Activated T-helper 17 cell treated with anti-CD3 and anti-CD28 coated beads, Interleukin-2, amount 50 U/mL, for 72 hours (primary cell): ENCODE measurements at places on chromosomes 2 and 18.
A peak's percentile ranks its signal among the peaks of the same experiment; 100 is the strongest.

DNA sequence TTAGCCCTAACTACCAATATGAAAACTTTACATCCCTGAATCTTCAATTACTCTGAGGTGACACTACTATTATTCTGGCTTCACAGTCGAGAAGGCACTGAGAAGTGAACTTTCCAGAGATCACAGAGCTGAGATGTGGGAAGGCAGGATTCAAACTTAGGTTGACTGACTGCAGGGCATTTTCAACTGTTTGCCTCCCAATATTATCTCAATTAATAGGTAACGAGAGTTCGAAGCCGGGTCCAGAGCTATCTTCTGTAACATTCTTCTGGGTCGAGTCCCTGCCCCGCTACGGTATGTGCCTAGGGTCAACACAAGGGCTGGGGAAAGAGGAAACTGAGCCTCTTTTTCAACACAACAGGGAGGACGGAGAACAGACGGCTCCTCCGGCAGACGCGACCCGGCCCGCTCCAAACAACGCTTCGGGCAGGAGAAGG is 740 bp downstream of the CHMP3 start:
- ATAC-seq = no peak

GRCh38 chr2:225002039-225002655 is 40.1 kb downstream of the DOCK10 start:
- peak; percentile 80 for ATAC-seq

DNA sequence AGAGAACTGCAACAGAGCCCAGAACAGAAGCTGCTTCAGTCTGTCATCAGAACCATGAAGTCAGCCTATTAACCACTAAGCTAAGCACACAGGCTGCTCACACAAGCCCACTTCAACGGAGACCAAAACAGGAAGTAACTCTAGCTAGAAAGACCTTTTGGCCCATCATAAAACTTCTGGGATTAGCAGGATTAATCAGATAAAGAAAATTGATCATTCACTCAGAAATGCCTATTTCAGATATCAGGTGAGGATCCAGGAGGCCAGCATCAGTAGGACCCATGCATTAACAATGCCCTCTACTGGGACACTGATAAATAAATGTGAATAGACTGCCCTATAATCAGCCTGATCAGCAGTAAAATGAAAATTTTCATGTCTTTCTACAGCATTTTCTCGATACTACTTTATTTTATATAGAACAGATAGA is 101.4 kb downstream of the WDPCP start:
- ATAC-seq = no peak

GRCh38 chr2:112692918-112693317 is 27.9 kb upstream of the NT5DC4 start:
- peak; percentile 73 for ATAC-seq

DNA sequence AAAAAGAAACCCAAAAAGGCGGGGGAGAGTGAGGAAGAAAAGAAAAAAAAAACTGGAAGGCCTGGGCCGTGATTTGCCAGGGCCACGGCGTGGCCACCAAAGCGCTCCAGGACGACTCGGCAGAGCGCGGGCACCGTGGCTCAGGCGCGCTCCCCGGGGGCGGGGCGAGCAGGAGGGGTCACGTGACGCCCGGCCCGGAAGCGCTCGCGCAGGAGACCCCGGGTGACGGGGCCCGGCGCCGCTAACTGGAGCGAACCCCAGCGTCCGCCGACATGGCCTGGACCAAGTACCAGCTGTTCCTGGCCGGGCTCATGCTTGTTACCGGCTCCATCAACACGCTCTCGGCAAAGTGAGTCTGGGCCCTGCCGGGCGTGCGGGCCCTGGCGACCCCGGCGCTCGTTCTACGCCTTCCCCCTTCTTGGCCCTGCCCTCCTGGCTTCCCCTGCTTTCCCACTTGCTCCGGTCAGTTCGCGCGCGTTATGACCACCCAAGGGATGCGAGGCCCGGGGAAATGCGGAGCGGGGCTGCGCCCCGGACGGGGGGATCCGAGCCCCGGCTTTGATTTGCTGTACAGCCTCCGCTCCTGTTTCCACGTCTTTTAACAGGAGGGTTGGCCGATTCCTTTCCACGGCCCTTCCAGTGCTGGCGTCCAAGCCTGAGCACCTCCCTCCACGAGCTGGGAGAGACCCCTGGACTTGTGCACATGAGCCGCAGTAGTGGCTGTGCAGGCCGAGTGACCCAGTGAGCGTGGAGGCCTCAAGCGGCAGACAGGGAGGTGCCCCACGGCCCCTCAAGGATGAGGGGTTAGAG is at the start of gene SLC35F6:
SLC35F6 (plus strand) TSS at position 207 of the 810 bp plus-strand sequence; CDS start at position 273, 66 bp downstream.
- peak; percentile 94 for ATAC-seq

DNA sequence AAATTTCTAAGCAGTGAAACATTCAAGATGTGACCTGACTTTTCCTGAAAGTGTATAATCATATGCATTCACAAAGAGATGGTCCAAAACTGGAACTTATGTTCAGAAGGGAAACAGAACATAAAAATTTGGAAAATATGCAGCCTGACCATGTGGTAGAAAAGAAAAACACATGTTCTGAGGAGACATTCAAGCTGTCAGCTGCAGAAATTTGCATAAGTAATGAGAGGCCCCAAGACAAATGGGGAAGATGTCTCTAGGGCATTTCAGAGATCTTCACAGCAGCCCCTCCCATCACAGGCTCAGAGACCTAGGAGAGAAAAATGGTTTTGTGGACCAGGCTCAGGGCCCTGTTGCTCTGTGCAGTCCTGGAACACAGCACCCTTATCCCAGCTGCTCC is 123.8 kb downstream of the RPIA start:
- no peak for ATAC-seq

- ATAC-seq = peak; percentile 34
Observed at GRCh38 chr2:162166174-162166573, 14.1 kb upstream of the GCG start.

- no peak for ATAC-seq
Observed at GRCh38 chr2:160993654-160994061, 166.6 kb upstream of the TANK start.

GRCh38 chr18:289026-289425 is 21.2 kb upstream of the THOC1 start:
- ATAC-seq = no peak

DNA sequence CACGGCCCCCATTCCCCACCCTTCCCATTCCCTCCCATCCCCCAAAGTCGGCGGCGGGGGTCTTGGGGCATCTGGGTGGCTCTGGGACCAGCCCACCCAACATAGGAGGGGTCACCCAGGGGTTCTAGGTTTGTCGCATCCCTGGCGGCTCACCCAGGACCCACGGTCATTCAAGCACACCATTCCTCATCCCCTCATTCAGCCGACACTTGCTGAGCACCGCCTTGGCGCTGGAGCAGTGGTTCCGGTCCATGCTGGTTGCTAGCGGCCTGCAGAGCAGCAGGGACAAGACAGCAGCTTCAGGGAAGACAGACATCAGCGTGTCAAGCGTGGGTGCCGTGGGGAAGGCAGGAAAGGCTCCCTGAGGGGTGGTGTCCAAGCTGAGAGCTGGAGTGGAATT is 50.5 kb upstream of the OTOS start:
- ATAC-seq = no peak

- ATAC-seq = peak; percentile 97
Observed at GRCh38 chr2:161825429-161825828, 201.2 kb downstream of the SLC4A10 start.

- no peak for ATAC-seq
Observed at GRCh38 chr2:181678861-181679543, 1.3 kb downstream of the NEUROD1 start.

DNA sequence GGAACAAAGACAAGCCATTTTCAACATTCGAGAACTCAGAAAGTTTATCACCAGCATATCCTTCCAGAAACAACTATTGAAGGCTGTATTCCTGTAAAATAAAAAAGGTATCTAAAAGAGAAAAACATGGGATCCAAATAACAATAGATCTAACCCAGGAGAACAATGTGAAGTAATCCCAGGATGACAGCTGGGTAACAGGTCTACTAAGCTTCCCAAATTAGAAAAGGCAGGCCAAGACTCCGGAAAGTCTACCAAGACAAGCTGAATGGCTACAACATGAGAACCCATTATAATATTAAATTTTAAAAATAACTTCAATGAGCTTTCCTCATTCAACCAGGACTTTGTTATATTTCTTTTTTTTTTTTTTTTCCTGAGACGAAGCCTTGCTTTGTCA is 6.5 kb downstream of the PIAS2 start:
- no peak for ATAC-seq

- peak; percentile 97 for ATAC-seq
Observed at GRCh38 chr2:54081574-54081973, 33.8 kb upstream of the ACYP2 start.

- no peak for ATAC-seq
Observed at GRCh38 chr2:64601034-64601754, 52.5 kb downstream of the SERTAD2 start.

- no peak for ATAC-seq
Observed at GRCh38 chr18:78511666-78512601, 467.7 kb upstream of the SALL3 start.

- ATAC-seq = peak; percentile 99
Observed at GRCh38 chr18:67417864-67418523, 98.5 kb downstream of the DSEL start.

GRCh38 chr2:217743407-217743806 is 259.4 kb downstream of the TNS1 start:
- ATAC-seq = no peak

DNA sequence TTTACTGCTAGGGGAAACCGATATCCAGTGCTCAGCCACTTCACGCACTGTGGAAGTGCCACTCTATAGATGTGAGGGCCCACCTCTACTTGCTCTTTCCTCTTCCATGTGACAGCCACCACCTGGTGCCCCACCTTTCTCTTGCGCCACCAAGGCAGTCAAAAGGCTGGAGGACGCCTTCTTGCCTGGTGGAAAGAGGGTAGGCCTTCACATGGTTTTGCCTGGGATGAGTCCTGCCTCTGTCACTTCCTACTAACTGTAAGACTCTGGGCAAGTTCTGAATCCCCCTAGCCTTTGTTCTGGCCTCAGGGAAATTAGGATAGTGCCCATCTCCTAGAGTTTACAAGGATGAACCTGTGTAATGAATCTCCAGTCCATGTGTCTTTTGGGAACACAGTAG is 66.1 kb upstream of the ODC1 start:
- ATAC-seq = no peak

- ATAC-seq = no peak
Observed at GRCh38 chr2:121256720-121257479, 28.1 kb downstream of the TFCP2L1 start.

- ATAC-seq = peak; percentile 96
Observed at GRCh38 chr2:205706769-205707381, 24.6 kb downstream of the NRP2 start.

GRCh38 chr18:58966005-58966677 is 101.5 kb downstream of the ZNF532 start:
- no peak for ATAC-seq

DNA sequence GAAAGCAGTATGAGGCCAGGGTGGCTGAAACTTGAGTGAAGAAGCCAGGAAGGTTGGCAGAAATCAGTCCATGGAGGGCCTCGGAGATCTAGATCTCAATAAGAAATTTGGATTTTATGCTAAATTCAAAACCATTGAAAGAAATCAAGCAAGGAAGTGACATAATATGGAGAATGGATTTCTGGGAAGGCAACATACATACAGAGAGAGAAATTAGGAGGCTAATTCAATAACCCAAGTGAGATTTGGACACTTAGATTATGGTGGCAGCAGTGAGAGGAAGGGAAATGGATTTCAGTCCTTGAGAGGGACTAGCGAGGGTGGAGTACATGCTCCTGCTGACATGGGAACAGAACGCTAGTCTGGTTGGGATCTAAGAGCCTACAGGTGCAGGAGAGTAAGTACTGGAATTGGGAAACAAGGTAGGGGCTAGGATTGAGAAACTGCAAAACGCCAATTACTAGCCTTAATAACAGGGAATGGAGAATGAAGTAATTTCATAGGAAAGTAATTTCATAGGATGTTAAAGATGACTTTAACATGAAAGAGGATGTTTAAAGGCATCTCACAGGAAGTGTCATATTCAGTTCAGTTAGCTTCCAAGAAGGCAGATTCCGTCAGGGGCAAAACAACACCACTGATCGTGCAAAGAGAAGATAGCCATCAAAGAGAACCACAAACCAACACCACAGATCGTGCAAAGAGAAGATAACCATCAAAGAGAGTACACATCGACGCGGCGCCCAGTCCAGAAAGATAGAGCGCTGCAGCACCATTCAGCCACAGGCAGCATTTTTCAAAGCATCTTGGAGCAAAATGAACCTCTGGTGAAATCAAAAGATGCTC is 27.2 kb downstream of the CDKL4 start:
- peak; percentile 72 for ATAC-seq
